Neural crest cell (in vitro differentiated cells): ENCODE measurements at places on chromosomes 6 and 20.

DNA sequence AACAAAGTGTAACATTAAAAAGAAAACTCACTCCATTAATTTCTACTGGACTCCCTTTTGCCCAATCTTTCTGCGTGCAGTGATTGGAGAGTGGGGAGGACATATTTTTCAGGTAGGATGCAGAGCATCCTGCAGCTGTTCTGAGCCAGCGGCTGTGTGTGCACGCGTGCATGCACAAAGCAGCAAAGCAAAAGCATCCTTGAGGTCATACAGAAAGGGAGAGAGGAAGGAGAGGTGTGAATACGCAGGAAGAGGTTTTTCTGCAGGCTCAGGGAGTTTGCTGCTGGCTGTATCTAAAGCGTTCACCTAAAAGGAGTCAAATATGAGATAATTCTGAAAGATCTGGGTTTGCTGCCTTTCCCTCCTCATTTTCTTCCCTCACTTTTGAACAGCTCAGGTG, 108.4 kb downstream of the HUS1B start:
- H3K27ac ChIP-seq = no peak overlapping the region
- no peaks in the 10 kb centered on the region for H3K4me1 ChIP-seq
- DNase-seq = no peak
- H3K4me3 ChIP-seq = no peak overlapping the region

- peaks cover 3% of the 10 kb centered on the region for H3K4me1 ChIP-seq
- H3K4me3 ChIP-seq = no peak overlapping the region
- no peaks in the 10 kb centered on the region for H3K36me3 ChIP-seq
- peaks cover 74% of the 10 kb centered on the region for H3K27me3 ChIP-seq
- DNase-seq = peak; percentile 81
These were observed 5.2 kb downstream of the FNDC1 start for GRCh38 chr6:159174263-159174969.

- H3K4me1 ChIP-seq = no peaks in the 10 kb centered on the region
- H3K27me3 ChIP-seq = peaks cover 6% of the 10 kb centered on the region
- H3K4me3 ChIP-seq = no peak overlapping the region
- DNase-seq = no peak
- no peak overlapping the region for H3K27ac ChIP-seq
- peaks cover 7% of the 10 kb centered on the region for H3K36me3 ChIP-seq
These were observed 327.2 kb downstream of the DHX35 start for GRCh38 chr20:39289316-39289715.

DNA sequence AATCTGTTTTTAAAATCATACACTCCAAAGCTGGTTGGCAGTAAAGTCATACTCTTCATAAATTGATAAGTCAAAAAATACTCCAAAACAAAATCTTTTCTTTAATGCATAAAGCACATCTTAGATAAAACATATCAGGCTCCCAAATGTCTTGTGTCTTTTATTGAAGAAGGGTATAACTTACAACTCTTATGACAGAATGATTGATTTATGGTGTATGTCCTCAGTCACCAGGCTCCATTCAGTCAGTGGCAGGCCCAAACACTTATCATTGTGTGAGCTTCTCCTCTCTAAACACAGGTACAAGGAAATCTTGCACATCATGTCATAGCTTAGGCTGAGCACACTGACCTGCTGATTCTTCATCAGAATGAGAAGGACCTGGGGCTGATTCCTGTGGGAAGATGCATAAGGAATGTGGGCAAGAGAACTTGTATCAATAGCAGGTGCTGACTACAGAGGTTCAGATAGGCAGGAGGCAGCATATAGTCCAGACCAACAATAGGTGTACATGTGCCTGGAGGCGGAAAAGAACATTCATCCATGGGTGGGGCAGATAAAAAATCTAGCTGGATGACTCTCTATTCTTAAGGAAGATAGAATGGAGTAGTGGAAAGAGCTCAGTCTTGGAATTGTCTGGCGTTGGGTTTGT, 1.9 kb downstream of the CALHM5 start:
- H3K27me3 ChIP-seq = peaks cover 4% of the 10 kb centered on the region
- no peak for DNase-seq
- no peaks in the 10 kb centered on the region for H3K36me3 ChIP-seq
- H3K4me1 ChIP-seq = peaks cover 18% of the 10 kb centered on the region

DNA sequence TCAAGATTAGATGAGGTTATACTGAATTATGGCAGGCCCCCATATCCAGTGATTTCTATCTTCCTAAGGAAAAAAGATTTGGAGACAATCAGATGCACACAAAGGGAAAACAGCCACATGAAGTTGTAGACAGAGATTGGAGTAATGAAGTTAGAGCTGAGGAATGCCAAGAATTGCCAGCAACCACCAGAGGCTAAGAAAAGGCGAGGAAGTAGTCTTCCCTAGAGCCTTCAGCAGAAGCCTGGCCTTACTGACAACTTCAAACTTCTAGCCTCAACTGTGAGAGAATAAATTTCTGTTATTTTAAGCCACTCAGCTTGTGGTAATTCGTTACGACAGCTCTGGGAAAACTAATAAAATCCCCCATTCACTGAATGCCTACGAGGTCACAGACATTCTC, 473.9 kb downstream of the COL12A1 start:
- peak overlapping the region; percentile 97 for H3K27ac ChIP-seq
- H3K27me3 ChIP-seq = no peaks in the 10 kb centered on the region
- no peak for DNase-seq
- H3K4me3 ChIP-seq = peak overlapping the region; percentile 63
- H3K4me1 ChIP-seq = peaks cover 36% of the 10 kb centered on the region

DNA sequence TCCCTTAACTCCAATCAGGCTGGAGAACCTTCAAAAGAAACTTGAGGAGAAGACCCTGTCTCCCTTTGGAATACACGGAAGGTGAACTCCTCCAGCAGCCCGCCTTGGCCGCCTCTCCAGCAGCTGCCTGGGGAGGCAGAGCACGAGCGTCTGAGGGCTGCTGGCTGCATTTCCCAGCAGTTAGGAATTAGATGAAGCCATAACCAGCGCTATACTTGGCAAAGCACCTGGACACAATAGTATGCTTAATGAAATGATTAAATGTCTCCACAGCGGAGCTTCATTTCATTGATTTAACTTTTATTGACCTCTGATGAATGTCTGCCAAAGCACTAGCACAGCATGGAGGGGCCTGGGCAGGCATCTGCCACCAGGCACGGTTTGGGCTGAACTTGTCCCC, 73.5 kb downstream of the TMEM242 start:
- no peak overlapping the region for H3K27ac ChIP-seq
- H3K4me3 ChIP-seq = no peak overlapping the region
- no peaks in the 10 kb centered on the region for H3K36me3 ChIP-seq
- no peaks in the 10 kb centered on the region for H3K4me1 ChIP-seq
- DNase-seq = no peak

DNA sequence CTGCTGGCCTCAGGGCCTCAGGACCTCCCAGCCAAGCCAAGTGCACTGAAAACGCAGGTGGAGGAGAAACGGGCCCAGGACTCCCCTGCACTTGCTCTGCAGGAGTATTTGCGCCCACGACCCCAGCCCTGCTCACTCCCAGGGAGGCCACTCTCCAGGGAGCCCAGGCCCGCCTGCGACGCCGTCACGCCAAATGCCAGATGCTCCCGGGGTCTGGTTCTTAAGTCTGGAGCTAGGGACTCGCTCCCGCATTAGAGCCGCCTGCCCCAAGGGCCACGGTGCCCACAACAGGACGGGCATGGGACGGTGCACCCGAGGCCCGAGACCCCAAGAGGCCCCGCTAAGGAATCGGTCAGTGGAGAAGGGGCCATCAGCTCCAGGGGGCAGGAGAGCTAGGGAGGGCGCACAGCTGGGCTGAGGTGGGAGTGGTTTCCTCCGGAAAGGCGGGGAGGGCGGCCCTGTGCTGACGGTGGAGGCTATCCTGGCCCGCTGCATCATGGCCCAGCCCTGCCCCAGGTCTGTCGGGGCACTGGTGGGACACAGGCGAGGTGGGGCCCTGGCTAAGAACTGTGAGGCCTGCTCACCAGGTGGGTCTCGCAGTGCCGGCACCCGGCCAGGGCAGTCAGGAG, 44.1 kb upstream of the CHRNA4 start:
- no peaks in the 10 kb centered on the region for H3K27me3 ChIP-seq
- peaks cover 5% of the 10 kb centered on the region for H3K4me1 ChIP-seq
- no peaks in the 10 kb centered on the region for H3K36me3 ChIP-seq
- no peak overlapping the region for H3K4me3 ChIP-seq

- H3K36me3 ChIP-seq = peaks cover 12% of the 10 kb centered on the region
- H3K4me3 ChIP-seq = no peak overlapping the region
- no peaks in the 10 kb centered on the region for H3K27me3 ChIP-seq
- H3K4me1 ChIP-seq = no peaks in the 10 kb centered on the region
These were observed 396.7 kb downstream of the SYNE1 start for GRCh38 chr6:152240436-152240835.
